ENCODE measurements at places on chromosomes 6 and 20.

DNA sequence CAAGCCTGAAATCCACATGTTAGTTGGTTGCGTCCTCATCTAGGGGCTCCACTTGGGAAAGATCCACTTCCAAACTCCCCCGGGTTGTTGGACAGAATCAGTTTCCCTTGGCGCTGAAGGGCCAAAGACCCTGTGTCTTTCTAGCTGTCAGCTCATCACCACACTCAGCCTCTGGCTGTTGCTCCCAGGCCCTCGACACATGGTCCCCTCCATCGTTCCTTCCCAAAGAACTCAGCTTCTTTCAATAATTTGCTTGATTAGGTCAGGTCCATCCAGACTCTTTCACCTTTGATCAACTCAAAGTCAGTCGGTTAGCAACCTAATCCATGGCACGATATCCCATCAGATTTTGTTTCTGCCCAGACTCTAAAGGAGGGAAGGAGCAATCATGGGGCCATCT, 254.8 kb upstream of the SULF2 start:
- H3K27ac ChIP-seq = no peak overlapping the region
- peaks cover 11% of the 10 kb centered on the region for H3K4me1 ChIP-seq
- DNase-seq = no peak

DNA sequence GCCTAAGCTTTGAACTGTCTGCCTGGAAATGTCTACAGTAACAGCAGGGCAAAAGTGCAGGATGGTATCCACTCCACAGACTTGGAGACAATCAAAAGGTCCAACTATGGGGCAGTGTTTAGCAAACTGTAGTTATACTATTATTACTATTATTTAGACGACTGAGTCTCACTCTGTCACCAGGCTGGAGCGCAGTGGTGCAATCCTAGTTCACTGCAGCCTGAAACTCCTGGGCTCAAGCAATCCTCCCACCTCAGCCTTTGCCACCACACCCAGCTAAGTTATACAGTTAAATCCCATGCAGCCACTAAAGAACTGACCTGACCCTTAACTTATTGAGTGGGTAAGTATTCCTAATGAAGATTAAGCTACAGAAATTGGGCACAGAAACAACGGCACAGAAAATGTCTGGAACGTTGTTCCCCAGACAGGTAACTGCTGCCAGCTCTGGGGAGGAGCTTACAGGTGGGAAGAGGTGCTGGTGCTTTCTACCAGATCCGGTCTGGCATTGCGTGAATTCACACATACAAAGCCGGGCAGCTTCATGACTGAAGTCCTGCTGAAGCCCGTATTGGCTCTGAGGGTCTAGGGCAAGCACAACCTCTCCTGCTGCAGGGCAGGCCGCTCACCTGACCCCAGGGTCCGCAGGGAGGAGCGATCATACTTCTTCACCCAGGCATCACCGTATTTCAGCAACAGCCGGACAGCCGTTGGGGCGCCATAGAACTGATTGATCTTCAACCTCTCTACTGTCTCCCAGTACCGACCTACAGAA, 27.0 kb upstream of the APMAP start:
- no peak for DNase-seq
- H3K4me1 ChIP-seq = no peaks in the 10 kb centered on the region

- no peak overlapping the region for H3K4me3 ChIP-seq
- DNase-seq = no peak
- no peaks in the 10 kb centered on the region for H3K36me3 ChIP-seq
- H3K4me1 ChIP-seq = peaks cover 26% of the 10 kb centered on the region
Observed at GRCh38 chr6:56541030-56541600, 101.6 kb downstream of the DST start.

GRCh38 chr20:51337126-51337805, 205.3 kb downstream of the NFATC2 start:
- no peak for DNase-seq
- no peaks in the 10 kb centered on the region for H3K27me3 ChIP-seq
- no peak overlapping the region for H3K4me3 ChIP-seq
- H3K4me1 ChIP-seq = peaks cover 23% of the 10 kb centered on the region
- H3K27ac ChIP-seq = no peak overlapping the region

- no peaks in the 10 kb centered on the region for H3K27me3 ChIP-seq
- H3K4me3 ChIP-seq = peak overlapping the region; percentile 72
- H3K36me3 ChIP-seq = peaks cover 7% of the 10 kb centered on the region
- H3K27ac ChIP-seq = peak overlapping the region; percentile 92
Observed at GRCh38 chr20:45910670-45911485, 1.1 kb downstream of the PLTP start.

GRCh38 chr20:38170826-38171674, 6.0 kb upstream of the TGM2 start:
- H3K27ac ChIP-seq = peak overlapping the region; percentile 97
- no peaks in the 10 kb centered on the region for H3K27me3 ChIP-seq
- peaks cover 92% of the 10 kb centered on the region for H3K4me1 ChIP-seq
- DNase-seq = no peak
- H3K4me3 ChIP-seq = no peak overlapping the region

DNA sequence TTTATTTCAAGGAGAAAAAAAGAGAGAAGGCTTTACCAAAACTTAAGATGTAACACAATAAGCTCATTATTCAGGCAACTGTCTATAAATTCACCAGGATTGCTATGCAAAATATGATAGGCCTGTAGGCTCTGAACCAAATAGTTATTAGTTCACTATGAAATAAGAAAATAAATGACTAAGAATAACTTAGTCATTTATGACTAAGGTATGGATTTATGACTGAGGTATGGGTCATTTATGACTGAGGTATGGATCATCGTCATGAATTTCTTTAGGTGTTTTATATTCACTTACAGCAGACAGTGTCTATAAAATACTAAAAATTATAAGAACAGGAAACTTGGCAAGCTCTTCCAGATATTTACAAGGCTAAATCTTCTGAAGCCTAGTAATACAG, 52.1 kb upstream of the SNX9 start:
- no peaks in the 10 kb centered on the region for H3K36me3 ChIP-seq
- H3K4me1 ChIP-seq = peaks cover 49% of the 10 kb centered on the region
- H3K4me3 ChIP-seq = no peak overlapping the region
- no peak overlapping the region for H3K27ac ChIP-seq

Data from osteocyte (in vitro differentiated cells).